Stimulated activated memory B cell treated with anti-CD40 and anti-IgM and Interleukin-4, amounts not matched to agents 10 μg/mL and 1 μg/mL and 100 μg/mL, for 72 hours (primary cell): ENCODE measurements at places on chromosomes 12 and 14.

DNA sequence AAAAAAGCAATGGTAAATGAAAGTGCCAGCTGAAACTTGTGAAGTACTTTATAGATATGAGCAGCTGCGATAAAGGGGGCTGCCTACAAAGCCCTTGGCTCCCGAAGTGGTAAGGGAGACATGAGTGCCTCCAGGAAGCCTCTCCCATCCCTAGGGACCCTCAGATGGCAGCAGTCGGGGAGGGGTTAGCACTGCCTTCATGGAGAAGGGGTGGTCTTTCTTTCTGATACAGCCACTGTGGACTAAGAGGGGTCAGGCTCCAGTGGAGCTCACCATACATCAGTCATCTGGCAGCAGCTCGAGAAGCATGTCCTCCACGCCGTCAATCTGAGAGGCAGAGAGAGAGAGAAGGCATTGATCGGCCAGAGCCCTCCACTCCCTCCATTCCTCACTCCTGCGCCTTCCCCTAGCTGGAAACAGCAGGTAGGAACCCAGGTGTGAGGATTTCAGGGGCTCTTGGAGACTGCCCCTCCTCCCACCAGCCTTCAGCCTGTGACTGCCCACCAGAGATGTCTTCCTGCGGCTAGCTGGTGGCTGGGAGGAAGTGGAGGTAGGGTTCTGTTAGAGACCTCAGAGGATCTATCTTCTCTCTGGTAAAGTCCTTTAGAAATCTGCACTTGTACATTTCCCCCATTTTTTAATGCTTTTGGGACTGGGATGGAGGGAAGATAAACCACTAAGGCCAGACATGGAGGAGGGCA, 2.3 kb downstream of the TCL1A start:
- peak; percentile 42 for ATAC-seq

- peak; percentile 47 for ATAC-seq
These were observed 71.8 kb downstream of the NINJ2 start for GRCh38 chr12:591167-592023.

GRCh38 chr14:89013698-89014568, 189.5 kb downstream of the TTC8 start:
- no peak for ATAC-seq

DNA sequence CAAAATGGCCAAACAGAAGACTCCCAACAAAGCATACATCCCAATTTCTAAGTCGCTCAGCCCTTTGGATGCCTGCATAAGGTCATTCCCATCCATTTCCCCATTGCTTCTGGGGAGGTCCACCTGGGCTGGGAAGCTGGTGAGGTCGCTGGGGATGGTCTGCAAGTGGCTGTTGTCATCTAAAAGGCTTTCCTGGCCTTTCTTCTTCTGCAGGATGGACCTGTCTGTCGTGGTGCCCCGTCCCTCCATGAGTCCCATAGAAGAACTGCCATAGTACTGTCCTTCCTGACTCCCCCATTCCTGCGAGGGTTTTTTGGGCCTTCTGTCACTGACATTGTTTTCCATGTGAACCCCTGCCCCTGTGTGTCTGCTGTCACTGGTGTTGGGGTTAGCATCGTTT, 221.1 kb downstream of the GLT1D1 start:
- ATAC-seq, result no peak

GRCh38 chr12:43329375-43329774, 222.6 kb downstream of the ADAMTS20 start:
- ATAC-seq, result no peak

- ATAC-seq, result no peak
These were observed 288.5 kb downstream of the KSR2 start for GRCh38 chr12:117680312-117680711.

- ATAC-seq, result no peak
These were observed 7.7 kb upstream of the ASB2 start for GRCh38 chr14:93984070-93984469.

GRCh38 chr14:65879248-65880009, 466.9 kb downstream of the FUT8 start:
- ATAC-seq, result no peak

DNA sequence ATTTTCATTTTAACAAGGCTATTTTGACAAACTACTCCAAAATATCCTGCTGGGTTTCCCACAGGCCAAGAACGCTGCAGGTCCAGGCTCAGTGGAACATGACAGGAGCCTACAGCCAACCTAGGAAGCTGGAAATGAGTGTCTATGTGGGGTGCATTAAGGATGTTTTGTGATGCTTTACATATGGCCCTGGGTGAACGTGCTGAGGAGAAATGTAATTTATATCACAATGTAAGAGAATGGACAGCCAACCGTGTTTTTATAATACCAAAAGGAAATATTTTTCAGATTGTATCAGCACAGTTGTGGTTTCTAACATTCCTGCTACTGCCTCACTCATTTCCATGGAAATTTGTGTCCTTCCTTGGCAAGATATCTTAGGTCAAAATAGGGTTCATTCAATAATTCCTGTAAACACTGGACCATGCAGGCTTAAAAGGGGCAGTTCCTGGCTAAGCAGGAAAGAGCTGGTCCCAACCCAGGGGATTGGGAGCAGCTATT, 51.5 kb downstream of the ST8SIA1 start:
- ATAC-seq, result no peak

- ATAC-seq, result no peak
These were observed 64.2 kb downstream of the ERGIC2 start for GRCh38 chr12:29316752-29317151.

- ATAC-seq, result peak; percentile 79
These were observed 3.4 kb downstream of the RHOF start for GRCh38 chr12:121789800-121790728.

DNA sequence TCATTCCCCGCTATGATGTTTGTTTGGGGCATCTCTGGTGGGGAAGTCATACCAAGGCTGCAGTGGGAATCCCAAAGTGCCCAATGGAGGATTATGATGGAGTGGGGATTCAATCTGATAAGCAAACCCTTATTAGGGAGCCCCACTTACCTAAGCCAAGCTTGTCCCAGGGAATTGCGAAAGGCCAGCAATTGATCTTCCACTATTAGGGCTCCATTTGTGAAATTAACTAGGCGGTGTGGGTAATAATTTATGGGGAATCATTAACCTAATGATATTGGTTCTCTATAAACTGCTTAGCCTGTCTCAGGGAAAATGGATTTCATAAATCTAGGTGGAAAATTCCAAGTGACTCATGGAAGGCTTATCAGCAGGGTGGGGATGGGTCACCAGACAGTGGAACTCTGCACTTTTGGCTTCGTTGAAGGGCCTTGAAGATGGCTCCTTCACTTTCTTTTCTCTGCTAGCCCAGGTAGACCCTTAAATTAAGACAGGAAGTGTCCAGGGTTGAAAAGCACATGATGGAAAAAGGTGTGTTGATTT, 113.0 kb upstream of the WSCD2 start:
- ATAC-seq, result no peak

DNA sequence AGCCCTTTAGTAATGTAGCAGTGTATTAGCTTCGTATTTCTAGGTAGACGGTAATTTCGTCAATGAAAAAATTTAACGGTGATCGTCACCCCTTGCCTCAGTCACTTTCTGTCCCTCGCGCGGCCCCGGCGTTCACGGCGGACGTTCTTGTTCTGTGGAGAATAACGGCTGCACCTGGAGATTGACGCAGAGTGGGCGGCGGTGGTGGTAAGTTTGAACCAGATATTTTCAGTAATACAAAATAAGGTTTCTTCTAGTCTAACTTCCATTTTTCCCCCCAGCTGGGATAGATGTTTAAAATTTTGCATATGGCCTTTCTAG, 341 bp downstream of the ZNF10 start:
- ATAC-seq, result peak; percentile 28

GRCh38 chr12:10511756-10512355, 6.2 kb downstream of the EIF2S3B start:
- no peak for ATAC-seq

DNA sequence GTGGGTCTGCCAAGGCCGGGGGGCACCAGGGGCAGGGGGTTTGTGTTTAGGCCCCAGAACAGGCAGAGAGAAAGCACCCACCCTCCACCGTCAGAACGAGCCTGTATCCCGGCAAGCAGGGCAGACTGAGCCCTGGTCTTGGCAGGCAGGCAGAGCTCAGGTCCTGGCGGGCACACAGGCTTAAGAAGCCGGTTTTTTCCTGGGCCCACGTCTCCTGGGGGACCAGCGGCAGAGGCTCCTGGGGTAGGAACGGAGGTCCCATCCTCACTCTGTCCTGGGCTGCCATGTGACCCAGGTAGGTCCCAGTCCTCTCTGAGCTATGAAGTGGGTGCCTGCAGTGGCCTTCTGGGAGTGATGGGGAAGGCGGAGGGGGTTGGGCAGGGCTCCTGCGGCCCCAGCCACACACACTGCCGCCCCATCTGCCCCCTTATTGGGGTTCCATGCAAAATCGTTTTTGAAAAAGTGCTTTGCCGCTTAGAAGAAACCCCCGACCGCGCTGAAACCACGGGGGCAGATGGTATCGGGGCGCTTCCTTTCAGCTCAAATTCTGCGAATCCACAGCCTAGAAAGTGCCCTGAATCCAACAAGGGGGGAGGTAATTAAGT, 24.2 kb downstream of the SH2B3 start:
- no peak for ATAC-seq

GRCh38 chr14:67285876-67286452, 44.7 kb downstream of the PALS1 start:
- no peak for ATAC-seq

- ATAC-seq, result no peak
These were observed 19.4 kb downstream of the PPP1R36 start for GRCh38 chr14:64569138-64569631.

- no peak for ATAC-seq
These were observed 65.9 kb downstream of the DDX51 start for GRCh38 chr12:132078190-132078589.

DNA sequence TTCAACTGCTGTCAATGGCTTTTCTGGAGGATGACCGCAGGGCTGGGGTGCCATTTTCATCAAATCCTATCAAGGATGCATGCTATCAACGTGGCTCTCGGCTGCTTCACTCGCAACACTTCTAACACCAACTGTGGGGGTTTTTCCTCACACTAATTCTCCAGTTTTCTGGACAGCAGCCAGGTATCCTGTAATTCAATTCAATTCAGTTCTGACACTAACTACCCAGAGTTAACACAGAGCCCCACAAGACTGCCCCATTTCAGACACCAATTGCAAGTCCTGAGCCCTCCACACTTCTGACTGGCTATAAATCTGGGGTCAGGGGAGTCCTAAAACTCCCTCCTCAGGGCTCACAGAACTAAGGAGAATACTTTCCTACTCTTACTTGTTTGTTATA, 55.3 kb upstream of the TMCC3 start:
- ATAC-seq, result no peak

DNA sequence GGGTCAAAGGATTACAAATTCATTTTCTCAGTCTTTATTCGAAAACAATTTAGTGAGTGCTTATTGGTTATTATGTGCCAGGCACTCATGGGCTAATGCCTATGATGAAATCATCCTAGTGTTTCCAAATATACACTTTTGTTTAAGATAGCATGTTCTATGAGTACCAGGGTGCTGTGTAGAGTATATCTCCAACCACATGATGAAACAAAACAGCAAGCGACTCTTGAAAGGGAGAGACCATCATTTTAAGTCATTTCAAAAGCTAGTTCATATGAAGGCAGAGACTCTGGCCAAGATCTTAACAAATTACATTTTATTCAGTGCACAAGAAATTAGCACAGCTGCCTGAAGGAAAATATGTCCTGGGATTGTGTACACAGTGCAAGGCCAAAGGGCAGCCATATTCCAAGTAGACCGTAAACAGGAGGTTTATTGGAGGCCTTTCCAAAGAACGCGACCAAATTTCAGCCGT, 204.2 kb downstream of the EFCAB11 start:
- ATAC-seq, result no peak

GRCh38 chr14:81222691-81223090, 1.9 kb upstream of the GTF2A1 start:
- ATAC-seq, result no peak

GRCh38 chr12:2922329-2922728, 31.6 kb downstream of the TULP3 start:
- ATAC-seq, result no peak

GRCh38 chr14:73153272-73153671, 17.0 kb downstream of the PSEN1 start:
- no peak for ATAC-seq

- no peak for ATAC-seq
These were observed 211.8 kb downstream of the BMP4 start for GRCh38 chr14:53744857-53745256.

- ATAC-seq, result no peak
These were observed 764.3 kb downstream of the NOVA1 start for GRCh38 chr14:25833341-25834126.

DNA sequence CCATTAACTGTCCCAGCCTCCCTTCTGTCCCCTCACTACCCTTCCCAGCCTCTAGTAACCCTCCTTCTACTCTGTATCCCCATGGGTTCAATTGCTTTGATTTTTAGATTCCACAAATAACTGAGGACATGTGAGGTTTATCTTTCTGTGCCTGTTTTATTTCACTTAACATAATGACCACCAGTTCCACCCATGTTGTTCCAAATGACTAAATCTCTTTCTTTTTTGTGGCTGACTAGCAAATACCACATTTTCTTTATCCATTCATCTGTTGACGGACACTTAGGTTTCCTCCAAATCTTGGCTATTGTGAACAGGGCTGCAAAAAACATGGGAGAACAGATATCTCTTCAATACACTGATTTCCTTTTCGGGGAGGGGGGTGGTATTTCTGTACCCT, 65.7 kb downstream of the PRKD1 start:
- no peak for ATAC-seq

DNA sequence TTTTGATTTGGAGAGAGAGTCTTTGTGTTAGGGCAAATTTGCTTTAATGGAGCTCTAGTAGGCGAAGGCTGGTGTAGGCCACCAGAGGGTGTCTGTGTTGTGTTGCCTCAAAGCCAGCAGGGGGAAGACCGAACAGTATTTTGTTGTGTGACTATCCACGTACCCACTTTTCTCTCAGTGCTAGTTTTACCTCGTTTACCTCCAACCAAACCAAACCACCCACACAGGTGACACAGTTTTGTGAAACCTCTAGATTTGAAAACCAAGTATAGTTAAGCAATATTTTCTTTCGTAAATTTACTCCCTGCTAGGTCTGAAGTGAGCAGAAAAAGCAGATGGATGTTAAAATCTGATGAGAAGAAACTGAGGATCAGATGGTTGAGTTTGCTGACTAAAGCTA, 36.3 kb upstream of the NPFF start:
- ATAC-seq, result peak; percentile 86

DNA sequence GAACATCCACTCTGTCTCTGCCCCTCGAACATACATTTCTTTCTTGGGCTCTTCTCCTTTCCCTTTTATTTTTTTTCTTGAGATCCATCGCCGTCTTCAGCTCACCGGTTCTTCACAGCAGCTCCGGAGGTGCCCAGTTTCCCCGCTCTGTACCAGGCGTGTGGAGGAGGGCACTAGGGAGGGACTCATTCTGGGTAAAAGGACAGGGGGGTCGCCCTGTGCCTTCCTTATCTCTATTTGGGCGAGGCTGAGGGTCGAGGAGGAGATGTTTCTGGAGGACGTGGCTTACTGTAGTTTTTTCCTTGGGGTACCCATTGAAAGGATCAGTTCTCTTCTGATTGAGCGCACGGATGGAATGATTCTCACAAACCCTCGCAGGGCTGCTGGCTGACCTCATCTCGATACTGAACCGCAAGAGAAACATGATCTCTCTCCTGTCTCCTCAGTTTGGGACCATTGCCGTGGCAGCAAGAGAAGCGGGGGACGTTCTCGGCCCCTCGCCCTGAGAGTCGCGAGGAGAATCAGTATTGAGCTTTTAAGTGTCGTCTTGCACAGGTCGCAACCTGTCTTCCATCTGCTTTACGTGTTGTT, 386 bp downstream of the LIN52 start:
- ATAC-seq, result peak; percentile 0

- peak; percentile 90 for ATAC-seq
These were observed 23.8 kb downstream of the VPS37B start for GRCh38 chr12:122871851-122872780.

- no peak for ATAC-seq
These were observed 102.2 kb downstream of the TTC6 start for GRCh38 chr14:37697489-37698121.

- no peak for ATAC-seq
These were observed 120.1 kb downstream of the BICD1 start for GRCh38 chr12:32226768-32227167.
